Natural killer cell treated with Interleukin-12 subunit alpha and Interleukin-12 subunit beta and Interleukin-15 and Interleukin-18, amount 100 ng/mL, for 72 hours (primary cell): ENCODE measurements at places on chromosomes 11 and 22. TPM values are rescaled to one million over a fixed set of nuclear protein-coding genes. Genes with fewer than 3 reads are reported as not detected.

- no peaks in the 10 kb centered on the region for H3K36me3 ChIP-seq
- no peak overlapping the region for H3K4me3 ChIP-seq
- H3K27me3 ChIP-seq, result no peaks in the 10 kb centered on the region
- no peak overlapping the region for H3K27ac ChIP-seq
- no peaks in the 10 kb centered on the region for H3K4me1 ChIP-seq
Measured at GRCh38 chr22:30868663-30869385, 99.8 kb downstream of the MORC2 start.

DNA sequence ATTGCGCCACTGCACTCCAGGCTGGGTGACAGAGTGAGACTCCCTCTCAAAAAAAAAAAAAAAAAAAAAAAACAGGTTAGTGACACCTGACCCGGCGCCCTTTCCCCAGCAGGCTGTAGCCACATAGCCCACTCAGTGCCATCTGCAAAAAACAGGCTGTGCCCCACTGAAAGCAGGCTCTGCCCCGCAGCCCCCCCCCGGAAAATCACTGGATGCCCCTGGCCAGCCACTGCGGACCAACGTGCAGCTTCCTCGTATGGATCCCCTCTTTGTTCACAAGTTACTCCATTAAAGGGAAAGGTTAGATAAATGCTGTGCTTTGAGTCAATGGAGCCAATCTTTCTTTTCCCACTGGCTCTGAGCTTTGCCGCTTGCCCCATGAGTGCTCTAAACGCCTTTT is 660.3 kb downstream of the TBC1D22A start:
- H3K4me1 ChIP-seq, result no peaks in the 10 kb centered on the region
- H3K4me3 ChIP-seq, result no peak overlapping the region
- no peaks in the 10 kb centered on the region for H3K36me3 ChIP-seq
- no peak overlapping the region for H3K27ac ChIP-seq
- H3K27me3 ChIP-seq, result peaks cover 23% of the 10 kb centered on the region
- DNase-seq, result no peak

MMP13 gene
- total RNA-seq, result not detected

DNA sequence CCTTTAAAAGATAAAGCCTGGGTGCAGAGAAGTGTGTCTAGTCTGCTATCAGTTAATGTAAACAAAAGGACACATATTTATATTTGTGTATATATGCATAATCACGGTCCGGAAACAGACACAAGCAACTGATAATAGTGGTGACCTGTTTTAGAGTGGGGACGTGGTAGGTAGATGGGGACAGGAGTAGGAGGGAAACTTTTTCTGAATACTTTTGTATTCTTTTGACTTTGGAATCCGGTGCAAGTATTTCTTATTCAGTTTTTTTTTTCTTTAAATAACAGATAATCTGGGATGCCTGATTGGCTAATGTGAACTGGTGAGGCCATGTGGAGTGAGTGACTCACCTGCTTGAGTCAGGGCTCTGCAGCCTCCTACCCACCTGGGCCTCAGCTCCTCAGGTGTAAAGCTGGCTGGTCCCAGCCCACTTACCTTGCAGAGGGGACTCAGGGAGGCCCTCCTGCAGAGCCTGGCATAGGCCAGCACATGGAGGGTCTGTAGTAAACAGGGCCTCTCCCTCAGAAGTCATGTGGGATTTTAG is 15.3 kb downstream of the MICAL2 start:
- DNase-seq, result no peak
- H3K4me3 ChIP-seq, result no peak overlapping the region
- H3K27me3 ChIP-seq, result no peaks in the 10 kb centered on the region
- H3K4me1 ChIP-seq, result peaks cover 35% of the 10 kb centered on the region
- no peaks in the 10 kb centered on the region for H3K36me3 ChIP-seq
- H3K27ac ChIP-seq, result no peak overlapping the region

DNA sequence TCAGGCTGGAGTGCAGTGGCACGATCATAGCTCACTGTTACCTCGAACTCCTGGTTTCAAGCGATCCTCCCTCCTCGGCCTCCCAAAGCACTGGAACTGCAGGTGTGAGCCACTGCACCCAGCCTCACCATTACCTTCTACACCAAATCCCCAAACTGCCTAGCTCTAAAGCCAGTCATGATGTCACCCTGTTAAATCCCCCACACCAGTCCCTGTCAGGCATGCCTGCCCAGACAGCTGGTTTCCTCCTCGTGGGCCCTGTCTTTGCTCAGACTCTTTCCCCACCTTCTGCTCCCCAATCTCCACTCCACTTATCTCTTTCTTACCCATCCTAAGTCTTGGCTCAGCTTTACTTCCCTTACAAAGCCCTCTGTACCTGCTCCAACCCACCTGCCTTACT is 12.5 kb upstream of the EXPH5 start:
- H3K36me3 ChIP-seq, result no peaks in the 10 kb centered on the region
- H3K27me3 ChIP-seq, result peaks cover 32% of the 10 kb centered on the region
- DNase-seq, result no peak
- no peak overlapping the region for H3K27ac ChIP-seq
- H3K4me3 ChIP-seq, result no peak overlapping the region

GRCh38 chr22:29757096-29757495 is 9.7 kb downstream of the ZMAT5 start:
- H3K4me1 ChIP-seq, result peaks cover 3% of the 10 kb centered on the region
- no peak for DNase-seq
- H3K27me3 ChIP-seq, result no peaks in the 10 kb centered on the region
- no peak overlapping the region for H3K4me3 ChIP-seq
- no peak overlapping the region for H3K27ac ChIP-seq
- no peaks in the 10 kb centered on the region for H3K36me3 ChIP-seq

- no peaks in the 10 kb centered on the region for H3K36me3 ChIP-seq
- no peak overlapping the region for H3K4me3 ChIP-seq
- H3K4me1 ChIP-seq, result no peaks in the 10 kb centered on the region
- no peak overlapping the region for H3K27ac ChIP-seq
Measured at GRCh38 chr11:19907008-19907579, 194.5 kb downstream of the NAV2 start.
